ENCODE measurements at places on chromosomes 7 and 10.

GRCh38 chr7:37191797-37192196, 256.9 kb downstream of the ELMO1 start:
- DNase-seq, result no peak

- DNase-seq, result no peak
These were observed 880.2 kb upstream of the AUTS2 start for GRCh38 chr7:68718097-68718551.

- DNase-seq, result no peak
These were observed 25.5 kb upstream of the TRIM24 start for GRCh38 chr7:138434597-138435019.

DNA sequence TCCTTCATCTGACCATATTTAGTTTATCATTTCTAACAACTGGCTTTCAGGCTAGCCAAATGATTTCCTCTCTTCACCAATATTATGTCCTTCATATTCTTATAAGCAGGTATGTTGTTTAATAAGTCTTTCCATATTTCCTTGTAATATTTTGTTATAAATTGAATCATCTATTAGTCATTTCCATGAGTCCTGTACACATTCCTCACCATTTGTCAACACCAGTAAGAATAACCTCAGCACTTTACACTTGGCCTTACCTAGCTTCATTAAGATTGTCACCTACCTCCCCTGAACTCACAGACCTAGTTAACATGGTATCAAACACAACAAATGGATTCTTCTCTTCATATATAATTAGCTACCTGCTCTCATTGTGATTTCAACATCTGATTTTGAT, 282.3 kb downstream of the SEMA3D start:
- no peak for DNase-seq

DNA sequence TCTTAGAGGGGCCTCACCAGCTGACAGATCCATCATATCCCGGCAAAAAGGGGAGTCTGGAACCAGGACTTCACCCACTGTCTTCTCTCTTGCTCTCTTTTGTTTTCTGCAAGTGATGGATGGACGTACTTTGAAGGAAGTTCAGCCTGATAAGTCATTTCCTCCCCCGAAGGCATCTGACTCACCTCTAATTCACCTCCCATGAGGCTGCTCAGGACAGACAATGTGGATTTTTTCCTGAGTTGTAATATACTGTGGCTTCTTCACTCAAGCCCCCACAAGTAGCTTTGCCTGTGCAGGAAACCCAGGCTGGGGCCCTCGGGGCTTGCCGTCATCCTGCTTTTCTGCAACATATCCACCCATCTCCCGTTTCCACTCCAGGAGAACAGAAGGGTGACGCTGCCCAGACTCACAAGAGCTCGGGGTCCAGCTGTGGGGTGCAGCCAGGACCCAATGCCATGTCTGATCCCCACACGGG, 70.4 kb downstream of the ASB13 start:
- DNase-seq, result no peak

- no peak for DNase-seq
These were observed 615.4 kb downstream of the DNAJB6 start for GRCh38 chr7:157952050-157952667.
